ACHN (cell line): ENCODE measurements at places on chromosomes 7 and 10.
A peak's percentile ranks its signal among the peaks of the same experiment; 100 is the strongest.

DNA sequence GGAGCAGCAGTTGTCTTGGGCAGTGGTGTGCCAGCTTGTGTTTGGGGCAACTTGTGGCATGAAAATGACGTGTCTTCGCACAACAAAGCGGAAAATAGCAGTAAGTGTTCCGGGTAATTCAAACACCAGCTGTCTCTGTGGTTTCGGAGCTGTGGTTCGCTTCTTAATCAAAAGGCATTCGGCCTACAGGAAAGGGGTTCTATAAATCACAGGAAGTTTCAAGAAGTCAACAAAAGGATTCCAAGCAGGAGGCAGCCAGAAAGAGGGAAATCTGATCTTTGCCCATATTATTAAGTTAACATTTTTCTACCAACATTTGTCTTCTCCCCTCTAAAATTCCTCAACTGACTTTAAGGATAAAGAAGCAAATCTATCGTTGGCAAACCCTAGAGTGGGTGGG, 353.4 kb downstream of the FGFR2 start:
- no peak for DNase-seq

- DNase-seq: no peak
Observed at GRCh38 chr10:78115135-78115853, 81.6 kb downstream of the RPS24 start.

GRCh38 chr10:122461367-122461728, at the start of gene HTRA1:
HTRA1 (plus strand) TSS chr10:122461553; CDS start chr10:122461653, 100 bp downstream.
- peak; percentile 77 for DNase-seq

GRCh38 chr7:94512735-94513564, 3.3 kb downstream of the CASD1 start:
- DNase-seq: no peak

DNA sequence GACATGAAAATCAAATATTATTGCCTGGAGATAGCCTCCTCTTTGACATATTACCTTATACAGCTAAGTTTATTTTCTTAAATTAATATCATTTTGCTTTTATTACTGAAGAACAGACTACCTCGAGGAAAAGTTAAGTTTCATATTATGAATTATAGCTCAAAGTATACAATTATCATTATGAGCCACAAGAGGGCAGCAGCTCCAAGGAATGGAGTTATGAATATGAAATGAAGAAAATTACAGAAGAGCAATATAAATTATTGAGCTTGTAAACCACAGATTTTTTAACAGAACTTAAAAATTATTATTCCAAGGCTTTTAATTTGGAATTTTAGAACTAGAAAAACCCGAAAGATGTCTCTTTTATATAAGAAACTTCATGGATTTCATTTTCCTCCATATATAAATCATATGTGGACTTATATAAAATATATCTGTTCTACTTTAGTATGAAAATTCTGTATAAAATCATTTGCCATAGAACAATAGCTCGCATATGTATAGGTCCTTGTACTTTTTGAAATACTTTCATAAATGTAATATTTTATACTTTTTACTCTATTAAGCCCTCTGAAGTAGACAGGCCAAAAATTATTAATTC, 40.1 kb downstream of the IQUB start:
- DNase-seq: peak; percentile 60

GRCh38 chr10:65377687-65378086, 1548.1 kb upstream of the LRRTM3 start:
- no peak for DNase-seq

GRCh38 chr7:134298902-134299683, 17.6 kb downstream of the SLC35B4 start:
- no peak for DNase-seq

DNA sequence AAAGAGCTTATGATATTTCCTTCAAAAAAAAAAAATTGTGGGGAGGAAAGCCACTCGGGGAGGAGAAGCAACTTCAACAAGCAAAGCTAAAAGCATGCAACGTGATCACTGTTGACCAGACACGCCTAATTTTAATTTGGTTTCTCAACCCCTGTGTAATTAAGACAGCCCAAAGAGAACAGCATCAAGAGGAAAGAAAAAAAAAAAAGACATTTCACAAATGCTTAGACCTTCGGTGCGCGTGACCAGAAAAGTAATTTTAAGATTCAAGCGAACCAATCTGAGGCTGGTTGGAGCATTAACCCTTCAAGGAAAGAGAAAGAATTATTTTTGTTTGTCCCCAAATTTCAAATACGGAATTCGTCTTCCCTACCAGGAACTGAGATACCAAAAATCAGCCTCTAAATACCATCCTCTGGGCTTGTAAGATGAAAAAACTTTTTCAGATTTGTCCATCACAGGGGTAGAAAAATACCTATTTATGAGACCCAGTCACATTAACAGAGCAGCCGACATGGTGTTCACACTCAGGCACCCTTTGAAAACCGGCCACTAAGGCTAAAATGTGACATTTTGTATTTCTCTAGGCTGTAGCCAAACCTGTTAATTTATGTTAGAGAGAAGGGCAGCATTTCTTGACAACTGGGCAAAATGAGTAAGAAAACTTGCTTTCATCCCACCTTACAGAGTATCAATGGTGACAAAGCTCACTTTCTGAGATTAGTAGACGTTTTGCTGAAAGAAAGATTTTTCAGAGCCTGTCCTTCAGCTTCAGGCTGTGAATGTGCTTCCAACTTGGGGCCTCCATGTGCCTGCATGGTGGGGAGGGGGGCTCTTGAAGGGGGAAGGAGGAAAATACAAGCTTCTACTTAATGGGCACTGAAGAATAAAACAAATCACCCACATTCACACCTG, 179.9 kb upstream of the KLF14 start:
- DNase-seq: no peak

GRCh38 chr7:74656441-74656836, 1.1 kb upstream of the GTF2I start:
- DNase-seq: peak; percentile 51
